ENCODE measurements at places on chromosomes 3 and 15. TPM values are rescaled to one million over a fixed set of nuclear protein-coding genes. Genes with fewer than 3 reads are reported as not detected.

GRCh38 chr15:99439524-99439835, 126.3 kb upstream of the MEF2A start:
- DNase-seq, result peak; percentile 13
- H3K4me3 ChIP-seq, result no peak overlapping the region
- no peak overlapping the region for H3K27ac ChIP-seq
- H3K27me3 ChIP-seq, result no peaks in the 10 kb centered on the region
- H3K36me3 ChIP-seq, result no peaks in the 10 kb centered on the region

GRCh38 chr15:57385923-57386390, 9.7 kb downstream of the CGNL1 start:
- H3K27me3 ChIP-seq, result no peaks in the 10 kb centered on the region
- no peak overlapping the region for H3K27ac ChIP-seq
- H3K4me3 ChIP-seq, result no peak overlapping the region
- H3K4me1 ChIP-seq, result peaks cover 20% of the 10 kb centered on the region

DNA sequence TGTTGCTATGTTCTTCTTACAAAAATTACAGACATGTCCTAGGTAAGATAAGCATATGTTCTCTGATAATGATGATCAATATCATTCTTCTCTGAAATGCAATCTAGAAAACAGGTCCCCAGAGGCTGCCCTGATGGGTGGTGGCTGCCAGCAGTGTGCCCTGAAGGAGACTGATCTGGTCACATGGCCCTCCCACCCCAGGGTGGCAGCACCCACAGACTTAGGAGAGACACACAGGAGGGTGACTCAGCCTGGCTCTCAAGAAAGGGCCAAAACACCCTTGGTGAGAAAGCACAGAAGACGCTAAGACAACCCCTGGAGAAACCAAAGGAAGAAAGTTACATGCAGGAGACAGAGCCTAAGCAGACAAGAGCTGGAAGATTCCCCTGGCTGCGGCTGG, 203.7 kb downstream of the TJP1 start:
- no peaks in the 10 kb centered on the region for H3K27me3 ChIP-seq
- DNase-seq, result no peak
- H3K4me3 ChIP-seq, result no peak overlapping the region
- no peak overlapping the region for H3K27ac ChIP-seq
- H3K36me3 ChIP-seq, result no peaks in the 10 kb centered on the region

DNA sequence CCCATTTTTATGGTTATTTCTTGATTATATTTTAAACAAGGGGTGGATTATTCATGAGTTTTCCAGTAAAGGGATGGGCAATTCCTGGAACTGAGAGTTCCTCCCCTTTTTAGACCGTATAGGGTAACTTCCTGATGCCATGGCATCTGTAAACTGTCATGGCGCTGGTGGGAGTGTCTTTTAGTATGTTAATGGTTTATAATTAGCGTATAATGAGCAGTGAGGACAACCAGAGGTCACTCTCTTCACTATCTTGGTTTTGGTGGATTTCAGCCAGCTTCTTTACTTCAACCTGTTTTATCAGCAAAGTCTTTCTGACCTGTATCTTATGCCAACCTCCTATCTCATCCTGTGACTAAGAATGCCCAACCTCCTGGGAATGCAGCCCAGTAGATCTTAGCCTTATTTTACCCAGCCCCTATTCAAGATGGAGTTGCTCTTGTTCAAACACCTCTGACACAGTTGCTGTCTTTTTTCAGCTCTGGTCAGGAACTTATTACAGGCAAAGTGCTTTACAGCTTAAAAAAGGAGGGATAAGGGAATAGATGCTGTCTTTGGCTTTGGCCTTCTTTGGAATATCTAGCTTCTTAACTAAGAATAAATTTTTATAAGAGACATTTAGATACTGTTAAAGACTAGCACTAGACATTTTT, 257.8 kb downstream of the CNTN4 start:
- no peaks in the 10 kb centered on the region for H3K36me3 ChIP-seq
- no peak for DNase-seq
- no peaks in the 10 kb centered on the region for H3K4me1 ChIP-seq
- H3K27ac ChIP-seq, result no peak overlapping the region

GRCh38 chr3:113684271-113684819, 12.1 kb downstream of the USF3 start:
- no peaks in the 10 kb centered on the region for H3K27me3 ChIP-seq
- H3K4me3 ChIP-seq, result no peak overlapping the region
- DNase-seq, result no peak
- no peaks in the 10 kb centered on the region for H3K4me1 ChIP-seq
- H3K36me3 ChIP-seq, result no peaks in the 10 kb centered on the region

- H3K4me1 ChIP-seq, result peaks cover 19% of the 10 kb centered on the region
- no peaks in the 10 kb centered on the region for H3K27me3 ChIP-seq
- H3K4me3 ChIP-seq, result no peak overlapping the region
- peak overlapping the region; percentile 68 for H3K27ac ChIP-seq
These were observed 108.0 kb downstream of the FBN1 start for GRCh38 chr15:48537271-48538113.

- H3K4me1 ChIP-seq, result no peaks in the 10 kb centered on the region
- no peak overlapping the region for H3K27ac ChIP-seq
- no peak for DNase-seq
- no peaks in the 10 kb centered on the region for H3K36me3 ChIP-seq
- no peak overlapping the region for H3K4me3 ChIP-seq
These were observed 982.8 kb downstream of the ROBO1 start for GRCh38 chr3:78785004-78785403.

DNA sequence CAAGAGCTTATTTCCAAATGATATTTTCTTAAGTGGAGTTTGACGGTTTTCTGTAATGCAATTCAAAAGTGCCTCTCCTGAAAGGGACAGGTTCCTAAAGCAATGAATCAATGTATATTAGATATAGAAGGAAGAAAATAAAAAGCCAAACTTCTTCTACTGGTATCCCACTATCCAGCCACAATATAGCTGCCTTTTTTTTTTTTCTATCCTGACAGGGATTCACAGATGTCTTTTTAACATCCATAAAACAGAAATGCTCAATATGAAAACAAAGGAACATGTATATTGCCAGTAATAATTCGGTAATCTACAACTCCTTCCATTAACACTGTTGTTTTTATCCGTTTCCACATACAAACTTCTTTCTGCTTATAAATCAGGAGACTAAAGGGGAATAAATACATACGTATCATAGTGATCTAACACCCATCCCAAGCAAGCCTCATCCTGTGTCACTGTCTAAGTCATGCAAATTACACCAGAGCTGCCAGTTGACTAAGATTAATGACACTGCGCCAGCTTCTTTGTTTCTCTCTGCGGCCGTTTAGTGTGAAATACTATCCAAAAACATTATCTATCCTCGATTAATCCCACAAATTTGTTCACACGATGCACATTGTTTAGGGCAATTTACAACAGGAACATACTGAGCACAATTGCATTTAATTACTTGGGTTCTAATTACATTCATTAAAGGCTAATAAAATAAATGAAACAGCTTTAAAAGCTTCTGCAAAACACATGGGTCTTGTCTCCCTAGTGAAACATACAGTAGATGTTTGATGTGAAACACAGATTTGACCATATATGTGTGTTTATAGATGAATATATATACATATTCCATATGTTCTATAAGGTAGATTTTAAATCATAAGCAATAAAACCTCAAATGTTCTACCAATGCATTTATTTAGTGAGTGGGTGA, 51.9 kb upstream of the CDIN1 start:
- no peak overlapping the region for H3K4me3 ChIP-seq
- H3K36me3 ChIP-seq, result no peaks in the 10 kb centered on the region
- no peaks in the 10 kb centered on the region for H3K27me3 ChIP-seq

GRCh38 chr3:164007765-164008164, 1070.5 kb downstream of the SI start:
- H3K4me1 ChIP-seq, result no peaks in the 10 kb centered on the region
- H3K27ac ChIP-seq, result no peak overlapping the region
- H3K4me3 ChIP-seq, result no peak overlapping the region
- no peaks in the 10 kb centered on the region for H3K36me3 ChIP-seq

GRCh38 chr15:91254766-91255165, 154.7 kb downstream of the SV2B start:
- no peaks in the 10 kb centered on the region for H3K27me3 ChIP-seq
- H3K36me3 ChIP-seq, result no peaks in the 10 kb centered on the region
- no peak overlapping the region for H3K4me3 ChIP-seq
- no peaks in the 10 kb centered on the region for H3K4me1 ChIP-seq
- no peak overlapping the region for H3K27ac ChIP-seq
- DNase-seq, result no peak

DNA sequence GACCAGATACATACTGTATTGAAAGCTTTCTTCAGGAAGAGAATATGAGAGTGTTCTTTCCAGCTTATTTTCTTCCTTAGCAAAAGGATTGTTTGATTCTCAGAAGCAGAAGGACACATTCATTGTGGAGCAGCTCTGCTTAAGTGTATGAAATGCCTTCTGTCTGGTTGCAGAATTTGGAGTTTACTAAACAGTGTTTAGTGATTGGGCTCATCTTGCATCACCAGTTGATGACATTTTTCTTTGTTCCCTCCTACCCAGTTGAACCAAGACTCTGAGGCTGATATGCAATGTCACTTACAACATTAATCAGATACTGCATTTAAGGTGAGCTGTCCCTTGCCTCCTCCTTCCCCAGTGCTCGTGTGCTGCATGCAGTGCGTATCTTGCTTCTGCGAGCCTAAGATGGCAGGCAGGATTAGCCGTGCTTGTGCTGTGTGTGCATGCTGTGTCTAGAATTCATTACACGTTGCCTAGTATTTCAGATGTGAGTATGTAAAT, 18.4 kb downstream of the ZBTB38 start:
- H3K4me3 ChIP-seq, result no peak overlapping the region
- H3K27ac ChIP-seq, result no peak overlapping the region
- no peak for DNase-seq
- H3K36me3 ChIP-seq, result no peaks in the 10 kb centered on the region
- H3K4me1 ChIP-seq, result peaks cover 18% of the 10 kb centered on the region
- H3K27me3 ChIP-seq, result no peaks in the 10 kb centered on the region

DNA sequence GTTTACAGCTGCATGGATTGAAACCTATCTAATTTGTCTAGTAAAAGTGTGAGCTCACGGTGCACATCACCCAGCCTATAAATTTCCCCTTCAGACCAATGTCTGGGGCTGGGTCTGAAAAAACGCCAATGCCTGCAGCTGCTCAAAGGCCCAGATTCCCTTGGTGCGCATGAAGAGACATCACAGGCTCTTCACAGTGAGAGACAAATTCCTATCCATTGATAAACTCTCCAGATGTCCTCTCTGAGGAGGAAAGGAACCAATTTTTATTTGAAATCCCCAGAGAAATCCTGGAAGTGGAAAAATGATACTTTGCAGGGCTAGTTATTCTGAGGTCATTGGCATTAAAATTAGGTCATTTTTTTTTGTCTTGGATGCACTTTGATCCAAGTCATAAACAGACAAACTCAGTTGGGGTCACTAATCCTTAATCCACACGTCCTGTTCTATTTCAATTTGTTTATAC, 360.5 kb downstream of the EPHA3 start:
- no peaks in the 10 kb centered on the region for H3K36me3 ChIP-seq
- DNase-seq, result no peak
- H3K4me3 ChIP-seq, result no peak overlapping the region
- no peaks in the 10 kb centered on the region for H3K4me1 ChIP-seq

GRCh38 chr3:61802772-61803171, 241.4 kb downstream of the PTPRG start:
- H3K27me3 ChIP-seq, result no peaks in the 10 kb centered on the region
- no peak for DNase-seq
- peaks cover 15% of the 10 kb centered on the region for H3K4me1 ChIP-seq
- no peaks in the 10 kb centered on the region for H3K36me3 ChIP-seq
- H3K27ac ChIP-seq, result no peak overlapping the region

GRCh38 chr3:180531303-180532278, 70.4 kb upstream of the TTC14 start:
- H3K4me1 ChIP-seq, result peaks cover 2% of the 10 kb centered on the region
- H3K27ac ChIP-seq, result no peak overlapping the region
- no peak overlapping the region for H3K4me3 ChIP-seq
- DNase-seq, result no peak

GRCh38 chr3:73225146-73225855, 163.8 kb downstream of the EBLN2 start:
- no peak overlapping the region for H3K4me3 ChIP-seq
- H3K4me1 ChIP-seq, result no peaks in the 10 kb centered on the region
- H3K36me3 ChIP-seq, result no peaks in the 10 kb centered on the region
- H3K27me3 ChIP-seq, result no peaks in the 10 kb centered on the region

- no peak overlapping the region for H3K27ac ChIP-seq
- no peak for DNase-seq
- no peak overlapping the region for H3K4me3 ChIP-seq
These were observed 520.0 kb downstream of the MECOM start for GRCh38 chr3:169143506-169143905.

DNA sequence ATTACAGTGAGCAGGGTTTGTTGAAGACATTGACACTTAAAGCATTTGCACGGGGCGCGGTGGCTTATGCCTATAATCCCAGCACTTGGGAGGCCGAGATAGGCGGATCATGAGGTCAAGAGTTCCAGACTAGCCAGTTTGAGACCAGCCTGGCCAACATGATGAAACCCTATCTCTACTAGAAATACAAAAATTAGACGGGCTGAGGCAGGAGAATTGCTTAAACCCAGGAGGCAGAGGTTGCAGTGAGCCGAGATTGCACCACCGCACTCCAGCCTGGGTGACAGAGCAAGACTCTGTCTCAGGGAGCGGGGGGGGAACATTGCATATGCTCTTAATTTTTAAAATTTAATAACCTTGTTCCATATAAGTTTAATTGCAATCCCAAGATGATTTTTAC, 11.9 kb downstream of the STT3B start:
- H3K27ac ChIP-seq, result no peak overlapping the region
- DNase-seq, result peak; percentile 29
- peaks cover 5% of the 10 kb centered on the region for H3K4me1 ChIP-seq
- H3K27me3 ChIP-seq, result no peaks in the 10 kb centered on the region

GRCh38 chr3:66432041-66432766, 68.6 kb downstream of the LRIG1 start:
- H3K4me1 ChIP-seq, result peaks cover 26% of the 10 kb centered on the region
- no peak overlapping the region for H3K27ac ChIP-seq
- no peaks in the 10 kb centered on the region for H3K36me3 ChIP-seq
- no peak overlapping the region for H3K4me3 ChIP-seq

- no peaks in the 10 kb centered on the region for H3K4me1 ChIP-seq
- no peak overlapping the region for H3K4me3 ChIP-seq
- no peak for DNase-seq
- no peak overlapping the region for H3K27ac ChIP-seq
These were observed 28.3 kb downstream of the IL12A start for GRCh38 chr3:160016972-160017371.

SLC6A1 gene
- total RNA-seq, result 2.2 TPM

CASR gene
- 0.08 TPM for total RNA-seq

WHAMM gene
- total RNA-seq, result 7.6 TPM

IMPG2 gene
- 0.38 TPM for total RNA-seq

OR5K2 gene
- total RNA-seq, result not detected

Measured in ovary (tissue), 10 donors.